ENCODE measurements at places on chromosomes 5 and 9.
A peak's percentile ranks its signal among the peaks of the same experiment; 100 is the strongest.

GRCh38 chr9:81318571-81318970, 370.8 kb downstream of the TLE1 start:
- peak; percentile 84 for DNase-seq

GRCh38 chr5:168740811-168741213, 161.6 kb upstream of the PANK3 start:
- DNase-seq = no peak

GRCh38 chr9:114460513-114461199, 44.6 kb downstream of the WHRN start:
- DNase-seq = no peak

- peak; percentile 84 for DNase-seq
Observed at GRCh38 chr9:131502781-131503625, at the start of gene POMT1. POMT1 (plus strand) TSS chr9:131502918; CDS start chr9:131504219, 1,301 bp downstream.

DNA sequence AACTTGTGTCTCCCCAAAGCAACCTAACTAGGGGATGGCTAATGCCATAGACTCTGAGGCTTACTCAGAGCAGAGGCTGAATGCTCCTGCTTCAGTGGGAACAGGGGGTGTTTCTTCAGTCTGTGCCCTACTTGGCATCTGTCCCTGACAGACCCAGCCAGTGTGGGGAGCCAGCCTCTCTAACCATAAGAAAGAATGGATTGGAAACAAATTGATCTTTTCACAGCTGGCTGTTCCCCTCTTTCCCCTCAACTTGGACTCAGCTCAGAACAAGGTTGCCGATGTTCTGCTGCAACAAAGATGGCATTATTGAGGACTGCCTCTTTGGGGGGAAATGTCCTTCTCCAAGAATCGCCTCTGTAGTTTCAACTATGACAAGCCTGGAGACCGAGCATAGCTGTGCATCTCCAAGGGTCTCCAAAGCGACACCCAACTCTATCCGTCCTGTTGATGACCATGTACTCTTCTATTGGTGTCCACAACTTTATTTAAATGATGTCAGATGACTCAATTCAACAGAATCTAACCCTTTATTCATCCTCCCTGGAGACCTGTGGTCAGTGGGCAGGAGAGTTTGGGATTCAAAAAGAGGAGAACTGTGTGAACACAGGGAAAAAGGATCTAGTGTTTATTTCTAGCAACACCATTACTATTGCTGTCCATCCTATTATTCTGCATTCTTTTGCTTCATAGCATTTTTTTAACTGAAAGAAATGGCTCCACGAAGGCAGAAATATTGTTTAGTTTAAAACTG, 24.7 kb upstream of the TNC start:
- DNase-seq = no peak

DNA sequence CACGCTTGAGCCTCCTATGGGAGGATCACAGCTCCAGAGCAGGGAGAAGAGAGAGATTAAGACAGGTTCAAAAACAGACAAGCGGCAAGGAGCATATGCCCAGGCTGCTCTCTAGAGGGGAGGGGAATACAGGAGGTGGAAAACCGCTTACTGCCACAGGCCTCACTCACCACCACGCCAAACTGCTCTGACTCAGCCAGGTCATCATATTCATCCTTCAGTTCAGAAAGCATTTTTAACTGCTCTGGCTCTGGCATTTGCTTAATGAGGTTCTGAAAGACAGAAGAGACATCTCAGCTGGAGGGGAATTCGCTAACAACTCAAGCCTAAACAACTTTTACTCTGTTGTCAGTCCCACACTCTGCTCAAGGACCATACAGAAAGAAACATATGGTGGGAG, 40.1 kb downstream of the PCDHGC5 start:
- DNase-seq = peak; percentile 53

- DNase-seq = no peak
Observed at GRCh38 chr5:171299228-171299627, 9.8 kb upstream of the TLX3 start.

- DNase-seq = no peak
Observed at GRCh38 chr5:18433336-18433735, 799.1 kb downstream of the TAF11L14 start.

GRCh38 chr5:154923441-154924430, 14.3 kb downstream of the GEMIN5 start:
- DNase-seq = peak; percentile 3

- no peak for DNase-seq
Observed at GRCh38 chr5:175131432-175131831, 312.6 kb downstream of the DRD1 start.

GRCh38 chr5:963673-964531, 44.7 kb upstream of the NKD2 start:
- DNase-seq = peak; percentile 18

DNA sequence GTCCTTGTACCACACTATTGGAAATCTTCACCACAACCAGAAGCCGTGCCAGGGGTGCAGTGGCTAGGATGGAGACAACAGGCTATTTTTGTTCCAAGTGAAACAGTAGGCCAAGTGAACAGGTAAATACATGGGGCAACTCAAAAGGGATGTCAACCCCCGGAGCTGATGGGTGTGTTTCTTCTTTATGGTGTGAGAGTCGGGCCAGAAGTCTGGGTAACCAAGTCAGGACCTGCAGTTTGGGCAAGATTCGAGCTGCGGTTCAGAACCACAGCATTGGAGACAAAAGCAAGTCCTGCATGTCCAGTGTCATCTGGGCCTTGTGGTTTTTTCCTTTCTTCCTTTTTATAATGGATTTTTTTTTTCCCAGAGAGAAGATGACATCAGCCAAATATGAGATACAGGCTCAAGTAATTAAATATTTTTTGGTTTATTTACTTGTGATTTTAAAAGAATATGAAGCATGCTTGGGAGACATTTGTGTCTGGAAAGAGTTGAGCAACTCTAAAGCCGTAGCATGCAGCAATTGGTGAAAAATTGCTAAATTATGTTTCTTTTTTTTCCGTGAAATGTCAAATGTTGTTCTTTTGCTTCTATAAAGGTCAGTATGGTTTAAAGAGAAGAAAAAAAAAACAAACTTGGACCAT, 261.6 kb downstream of the ARRDC3 start:
- DNase-seq = no peak

DNA sequence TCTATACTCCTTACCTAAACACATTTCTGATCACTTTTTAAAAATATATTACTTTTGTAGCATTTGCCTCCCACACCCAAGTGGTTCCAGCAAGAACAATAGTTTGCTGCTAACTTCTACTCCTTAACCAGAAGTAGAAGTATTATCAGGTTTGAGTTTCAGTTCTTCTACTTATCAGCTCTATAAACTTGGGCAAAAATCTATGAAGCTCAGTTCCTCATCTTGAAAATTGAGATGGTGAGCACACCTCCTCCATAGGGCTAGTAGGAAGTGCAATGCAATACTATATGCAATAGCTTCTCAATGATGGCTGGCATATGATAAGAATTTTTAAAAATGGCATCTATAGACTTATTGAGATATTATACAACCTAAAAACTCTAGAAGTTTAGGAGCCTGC, 283.7 kb downstream of the TLR4 start:
- no peak for DNase-seq

DNA sequence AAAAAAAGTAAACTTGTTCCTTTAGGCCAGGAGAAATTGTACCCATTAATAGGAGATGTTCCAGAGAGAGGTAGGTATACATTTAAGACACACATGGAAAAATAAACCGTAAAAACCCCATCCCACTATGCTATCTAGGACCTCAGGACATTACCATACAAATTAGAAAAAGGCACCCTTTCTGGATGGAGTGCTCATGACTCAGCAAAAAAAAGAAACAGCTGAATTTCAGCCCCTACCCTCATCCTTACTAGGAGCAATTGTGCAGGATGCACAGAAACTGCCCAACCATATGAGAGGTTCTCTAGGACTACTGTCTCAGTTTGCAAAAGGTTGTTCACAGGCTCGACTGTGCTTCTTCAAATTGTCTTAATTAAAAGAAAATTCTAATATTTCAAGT, 368.2 kb downstream of the HINT1 start:
- DNase-seq = no peak

DNA sequence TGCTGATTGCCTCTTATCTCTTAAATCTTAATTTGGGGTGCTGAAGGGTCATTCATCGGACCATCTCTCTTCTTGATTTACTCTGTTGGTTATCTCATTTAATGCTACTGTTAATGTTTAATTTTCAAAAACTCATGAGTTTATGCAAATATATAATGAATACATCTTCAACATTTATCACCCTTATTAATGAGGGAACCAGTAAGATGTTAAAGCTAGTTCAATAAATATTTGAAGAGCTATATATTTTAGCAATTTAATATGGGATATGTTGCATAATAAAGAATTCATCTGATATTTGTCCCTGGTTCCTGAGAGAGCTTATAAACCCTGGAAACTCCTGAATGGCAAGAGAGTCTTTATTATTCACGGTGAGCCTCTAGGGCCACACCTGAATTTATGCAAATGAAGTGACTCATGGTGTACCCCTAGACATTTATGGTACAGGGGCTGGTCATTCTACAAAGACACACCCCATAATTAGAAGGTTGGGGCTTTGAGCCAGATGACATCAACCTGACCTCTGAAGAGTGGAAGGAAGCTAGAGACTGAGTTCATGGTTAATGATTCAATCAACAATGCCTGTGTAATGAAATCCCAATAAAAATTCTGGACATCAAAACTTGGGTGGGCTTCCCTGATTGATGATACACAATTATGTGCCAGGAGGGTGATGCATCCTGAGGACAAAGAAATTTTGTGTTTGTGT, 339.5 kb upstream of the ZNF608 start:
- no peak for DNase-seq

DNA sequence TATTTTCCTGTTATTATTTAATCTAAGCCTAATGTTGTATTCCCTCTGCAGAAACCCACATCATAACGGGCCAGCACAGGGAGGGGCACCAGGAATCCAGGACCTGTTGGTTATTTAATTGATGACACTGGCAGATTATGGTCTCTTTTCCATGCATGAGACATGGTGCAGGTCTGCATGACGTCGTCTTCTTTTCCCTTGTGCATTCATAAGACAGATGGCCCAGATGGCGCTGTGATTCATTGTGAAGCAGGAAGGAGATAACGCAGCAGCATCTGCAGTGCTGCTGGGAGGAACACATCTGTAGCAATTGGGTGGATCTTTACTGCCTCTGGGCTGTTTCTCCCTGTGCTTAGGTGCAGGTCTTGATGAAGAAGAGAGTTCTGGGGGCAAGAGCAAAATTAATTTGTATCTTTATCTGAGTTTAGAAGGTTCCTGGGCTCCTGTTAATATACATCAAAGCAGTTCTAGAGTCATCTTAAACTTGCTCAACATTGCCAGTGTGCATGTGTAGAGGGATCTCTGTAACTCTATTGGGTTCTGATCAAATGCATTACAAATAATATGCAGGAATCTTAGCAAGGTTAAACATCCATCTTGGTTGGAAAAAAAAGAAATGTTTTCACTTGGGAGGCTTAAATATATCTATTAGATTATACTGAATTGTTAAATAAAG, 176.1 kb downstream of the PCSK1 start:
- DNase-seq = peak; percentile 97

DNA sequence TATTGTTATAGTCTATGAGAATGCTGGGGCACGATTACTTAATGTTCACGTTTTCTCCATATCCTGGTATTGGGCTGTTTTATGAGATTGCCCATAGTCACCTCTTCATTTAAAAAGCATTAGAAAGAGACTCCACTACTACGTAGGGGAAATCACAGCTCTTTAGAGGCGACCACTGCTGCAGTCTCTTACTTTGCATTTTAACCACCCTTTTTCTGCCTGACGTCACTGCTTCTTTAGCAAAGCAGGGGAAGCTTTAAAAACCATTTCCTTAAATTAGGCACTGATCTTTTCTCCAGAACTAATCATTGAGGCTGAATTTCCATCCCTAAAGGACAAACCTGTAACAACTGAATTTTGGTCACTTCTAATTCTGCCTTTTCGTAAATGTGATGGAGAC, 38.9 kb downstream of the ZNF608 start:
- DNase-seq = no peak

GRCh38 chr5:154783774-154784460, 28.7 kb downstream of the LARP1 start:
- DNase-seq = no peak

GRCh38 chr5:40780199-40780598, 18.0 kb downstream of the PRKAA1 start:
- no peak for DNase-seq

- no peak for DNase-seq
Observed at GRCh38 chr5:156598964-156599363, 251.1 kb upstream of the PPP1R2B start.

DNA sequence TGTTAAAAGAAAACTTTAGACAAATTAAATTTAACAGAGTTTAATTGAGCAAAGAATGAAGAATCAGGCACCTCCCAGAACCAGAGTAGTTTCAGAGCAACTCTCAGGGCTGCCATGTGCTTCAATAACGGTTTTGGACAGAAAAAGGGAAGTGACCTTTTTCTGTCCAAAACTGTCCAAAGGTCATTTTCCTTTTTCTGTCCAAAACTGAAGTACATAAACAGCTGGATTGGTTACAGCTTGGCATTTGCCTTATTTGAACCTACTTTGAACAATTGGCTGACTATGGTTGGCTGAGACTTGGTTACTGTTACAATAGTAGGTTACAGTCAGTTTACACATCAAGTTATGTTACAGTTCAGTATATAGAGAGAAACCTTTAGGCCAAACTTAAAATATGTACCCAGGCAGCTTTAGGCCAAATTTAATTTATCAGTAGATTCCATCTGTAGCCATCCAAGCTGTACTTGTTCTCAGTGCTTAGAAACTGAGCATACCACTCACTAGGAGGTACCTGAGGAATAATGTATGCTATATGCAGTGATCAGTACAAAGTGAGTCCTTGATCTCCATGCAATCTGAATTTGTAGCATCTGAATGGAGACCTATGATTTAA, 44.0 kb downstream of the C9orf85 start:
- DNase-seq = no peak

DNA sequence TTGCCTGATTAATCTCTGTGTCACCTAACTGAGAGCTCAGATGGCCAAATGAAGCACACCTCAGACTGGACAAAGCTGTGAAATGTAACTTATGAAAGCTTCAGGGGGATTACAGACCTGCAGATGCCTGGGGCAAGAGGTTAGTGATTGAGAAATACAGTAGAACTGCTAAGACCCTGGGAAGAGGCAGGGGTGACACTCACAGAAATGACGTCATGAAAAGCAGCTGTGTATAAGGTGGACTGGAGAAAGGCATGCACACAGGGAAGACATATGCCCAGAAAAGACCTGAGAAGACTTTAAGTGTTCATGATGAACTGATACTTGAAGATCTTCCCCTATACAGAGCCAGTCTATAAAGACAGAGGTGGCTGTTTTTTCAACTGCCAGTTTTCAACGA, 49.3 kb upstream of the SPTLC1 start:
- DNase-seq = no peak

- no peak for DNase-seq
Observed at GRCh38 chr9:34996905-34997279, 7.3 kb downstream of the DNAJB5 start.

GRCh38 chr9:706073-706472, 135.4 kb upstream of the DMRT1 start:
- DNase-seq = no peak

DNA sequence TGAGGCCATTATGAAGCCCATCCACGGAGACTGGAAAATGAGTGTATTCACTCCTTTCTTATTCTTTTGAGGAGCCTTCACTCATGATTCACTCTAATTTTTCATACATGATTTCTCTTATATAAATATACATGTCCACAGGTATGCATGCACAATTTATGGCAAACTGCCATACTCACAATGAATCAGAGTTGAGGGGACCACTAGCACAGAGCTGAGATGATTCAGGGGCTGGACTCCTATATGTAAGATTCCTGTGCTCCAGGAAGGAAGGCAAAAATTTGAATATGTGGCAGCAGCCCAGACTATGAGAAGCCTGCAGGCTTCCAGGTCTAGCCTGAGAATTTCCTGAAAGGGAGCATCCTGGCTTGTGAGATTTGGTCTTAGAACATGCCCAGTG, 484.6 kb downstream of the PRELID2 start:
- DNase-seq = peak; percentile 98

All from ELR (cell line).